NAMALWA (cell line): ENCODE measurements at places on chromosomes 7 and 10.
A peak's percentile ranks its signal among the peaks of the same experiment; 100 is the strongest.

DNA sequence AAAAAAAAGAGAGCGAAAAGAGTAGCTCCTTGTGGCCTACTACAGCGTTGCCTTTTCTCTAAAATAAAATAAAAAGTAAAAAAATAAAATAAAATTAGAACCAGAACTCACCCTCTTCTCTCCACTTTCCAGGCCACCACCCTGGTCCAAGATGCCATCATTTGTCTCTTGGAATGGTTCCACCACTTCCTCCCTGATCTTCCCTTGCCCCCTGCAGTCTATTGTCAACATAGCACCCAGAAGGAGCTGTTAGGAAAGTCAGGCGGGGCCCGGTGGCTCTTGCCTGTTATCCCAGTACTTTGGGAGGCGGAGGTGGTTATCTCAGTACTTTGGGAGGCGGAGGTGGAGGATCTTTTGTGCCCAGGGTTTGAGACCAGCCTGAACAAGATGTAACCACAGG is 7.6 kb upstream of the GRID2IP start:
- DNase-seq, result peak; percentile 59

- DNase-seq, result no peak
These were observed 240.7 kb upstream of the CCDC6 start for GRCh38 chr10:60147025-60147424.

DNA sequence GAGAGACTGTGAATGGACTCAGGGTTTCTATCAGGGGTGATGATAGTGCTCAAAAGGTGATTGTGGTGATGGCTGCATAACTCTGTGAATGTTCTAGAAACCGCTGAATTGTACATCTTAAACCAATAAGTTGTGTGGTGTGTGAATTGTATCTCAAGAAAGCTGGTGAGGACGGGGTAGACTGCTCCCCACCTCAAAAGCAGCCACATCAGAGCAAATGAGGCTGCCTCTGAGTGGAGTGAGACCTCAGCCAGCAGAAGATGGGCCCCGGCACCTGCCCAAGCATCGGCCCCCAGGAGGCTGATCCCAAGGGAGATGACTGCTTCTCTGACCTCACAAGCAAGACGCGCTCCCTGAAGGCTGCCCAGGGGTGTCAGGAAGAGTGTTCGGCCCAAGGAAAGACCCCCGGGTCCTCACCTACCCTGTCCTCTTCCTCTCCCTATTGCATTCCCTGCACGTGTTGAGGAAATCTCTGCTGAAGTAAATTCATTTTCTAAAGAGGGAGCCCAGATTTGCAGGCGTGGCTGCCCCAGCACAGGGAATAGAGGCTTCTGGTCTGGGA is 279.3 kb upstream of the SHH start:
- DNase-seq, result no peak

DNA sequence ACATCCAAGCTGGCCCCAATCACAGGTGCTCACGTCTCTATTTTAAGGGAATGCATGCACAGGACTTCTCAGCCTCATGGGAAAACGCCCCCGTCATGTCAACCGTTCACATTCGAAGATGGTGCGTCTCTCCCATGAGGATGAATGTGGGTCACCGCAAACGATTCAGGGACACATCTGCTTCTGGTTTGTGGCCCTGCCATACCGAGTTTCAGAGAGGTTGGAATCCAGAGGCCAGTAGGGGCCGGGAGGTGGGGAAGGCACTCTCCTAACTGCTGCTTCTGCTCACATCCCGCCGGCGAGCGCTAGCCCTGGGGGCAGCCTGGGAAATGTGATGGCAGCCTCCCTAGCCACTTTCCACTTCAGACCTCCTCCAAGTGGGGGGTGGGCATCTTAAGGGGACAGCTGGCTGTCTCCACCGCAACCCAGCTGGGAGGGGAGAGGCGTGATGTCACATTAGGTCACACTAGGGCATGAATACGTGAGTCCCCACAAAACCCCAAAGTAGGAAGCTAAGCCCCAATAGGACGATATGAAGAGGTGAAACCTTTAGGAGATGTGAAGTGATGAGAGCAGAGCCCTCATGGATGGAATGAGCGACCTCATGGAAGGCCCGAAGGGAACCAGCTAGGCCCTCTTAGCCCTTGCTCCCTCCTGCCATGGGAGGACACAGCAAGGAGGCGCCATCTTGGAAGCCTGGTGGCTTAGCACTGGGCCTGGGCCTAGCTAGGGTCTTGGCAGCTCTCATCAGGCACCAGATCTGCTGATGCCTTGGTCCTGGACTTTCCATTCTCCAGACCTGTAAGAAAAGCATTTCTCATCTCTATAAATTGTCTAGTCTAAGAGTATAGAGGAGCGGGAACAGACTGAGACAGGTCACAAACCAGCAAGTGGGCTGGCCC is 107.8 kb downstream of the TCERG1L start:
- no peak for DNase-seq

DNA sequence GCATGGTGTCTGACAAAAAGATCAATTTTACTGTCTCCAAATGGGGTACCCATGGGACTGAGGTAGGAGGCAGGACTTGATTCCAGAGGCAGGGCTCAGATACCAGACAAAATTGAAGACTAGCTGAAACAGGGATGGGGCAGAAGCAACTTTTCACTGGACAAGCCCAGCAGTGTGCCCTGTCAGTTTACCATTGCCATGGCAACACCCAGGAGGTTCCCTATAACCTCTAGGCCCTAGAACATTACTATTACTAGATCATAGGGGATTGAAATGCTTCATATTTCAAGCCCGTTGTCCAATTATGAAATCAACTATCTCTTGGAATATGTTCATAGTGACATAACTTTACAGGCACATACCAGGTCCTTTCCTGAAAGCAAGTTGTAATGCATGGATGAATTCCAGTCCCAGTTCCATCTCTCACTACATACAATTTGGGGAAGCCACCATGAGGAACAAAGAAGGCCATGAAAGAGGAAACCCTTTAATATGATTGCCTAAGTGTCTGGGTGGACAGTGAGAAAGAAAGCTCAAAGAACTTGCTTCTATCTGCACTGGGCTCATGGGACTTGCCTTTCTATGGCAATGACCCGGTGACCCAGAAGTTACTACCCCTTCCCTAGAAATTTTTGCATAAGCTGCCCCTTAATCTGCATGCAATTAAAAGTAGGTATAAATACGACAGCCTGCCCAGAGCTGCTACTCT is 557.9 kb downstream of the KCNMA1 start:
- DNase-seq, result no peak

- no peak for DNase-seq
These were observed 94.3 kb upstream of the SORCS3 start for GRCh38 chr10:104546756-104547155.

DNA sequence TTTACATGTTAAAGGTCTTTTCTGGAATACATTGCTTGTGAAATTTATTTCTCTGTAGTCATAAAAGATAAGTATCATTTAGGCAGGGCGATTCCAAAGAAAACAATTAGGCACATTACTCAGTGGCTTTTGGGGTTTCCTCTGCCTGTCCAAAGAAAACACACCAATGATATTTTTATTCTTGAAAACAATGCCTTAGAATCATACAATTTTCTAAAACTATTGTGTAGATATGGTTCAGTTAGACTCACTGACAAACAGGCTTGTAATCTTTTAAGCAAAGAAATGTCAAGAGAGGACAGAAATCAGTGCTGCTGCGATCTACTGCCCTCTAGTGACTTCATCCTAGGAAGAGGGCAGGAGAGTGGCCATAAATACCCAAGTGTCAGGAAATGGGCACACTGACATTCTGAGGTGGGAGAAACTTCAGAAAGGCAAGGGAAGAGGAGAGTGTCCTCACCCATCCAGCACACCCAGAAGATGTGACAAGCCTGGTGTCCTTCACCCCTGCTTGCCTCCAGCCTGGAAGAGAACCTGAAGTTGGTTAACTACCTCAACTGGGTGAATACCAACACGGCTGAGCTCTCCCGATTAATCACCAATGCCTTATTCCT is 120.5 kb downstream of the GALNT11 start:
- peak; percentile 55 for DNase-seq

DNA sequence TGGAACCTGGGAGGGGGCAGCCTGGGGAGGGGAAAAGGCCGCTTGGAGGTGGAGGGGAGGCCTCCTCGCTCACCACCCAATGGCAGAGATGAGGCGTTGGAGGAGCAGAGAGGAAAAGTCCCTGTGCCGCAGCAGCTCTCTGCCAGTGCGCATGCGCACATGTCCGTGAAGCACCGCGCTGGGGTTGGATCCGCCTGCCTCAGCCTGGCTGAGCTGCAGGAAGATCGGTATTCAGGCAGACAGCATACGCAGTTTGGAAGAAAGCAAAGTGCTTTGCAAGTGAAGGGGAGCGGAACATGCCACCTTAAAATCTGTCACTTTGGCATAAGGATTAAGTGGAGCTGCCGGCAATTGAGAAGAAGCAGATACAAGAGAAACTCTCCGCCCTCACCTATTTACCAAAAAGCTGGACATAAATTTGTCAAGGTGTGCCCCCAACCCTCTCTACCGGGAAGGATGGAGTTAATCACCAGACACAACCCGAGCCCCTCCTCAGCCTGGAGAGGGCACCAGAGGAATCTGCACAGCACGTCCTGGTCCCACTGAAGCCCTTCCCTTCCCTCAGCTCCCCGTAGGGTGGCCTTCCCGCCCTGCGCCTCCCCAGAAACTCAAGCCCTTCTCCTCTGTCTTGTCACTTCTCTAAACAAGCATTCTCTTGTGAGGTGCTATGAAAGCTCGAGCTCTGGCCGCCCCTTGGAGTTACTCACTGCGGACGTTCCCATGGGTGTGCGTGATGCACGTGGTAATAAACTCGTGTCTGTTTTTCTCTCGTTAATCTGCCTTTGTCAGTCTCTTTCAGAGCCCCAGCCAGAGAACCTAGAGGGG is 32.2 kb upstream of the TMEM72 start:
- DNase-seq, result no peak

- DNase-seq, result no peak
These were observed 57.3 kb downstream of the FAM53B start for GRCh38 chr10:124686707-124687376.

DNA sequence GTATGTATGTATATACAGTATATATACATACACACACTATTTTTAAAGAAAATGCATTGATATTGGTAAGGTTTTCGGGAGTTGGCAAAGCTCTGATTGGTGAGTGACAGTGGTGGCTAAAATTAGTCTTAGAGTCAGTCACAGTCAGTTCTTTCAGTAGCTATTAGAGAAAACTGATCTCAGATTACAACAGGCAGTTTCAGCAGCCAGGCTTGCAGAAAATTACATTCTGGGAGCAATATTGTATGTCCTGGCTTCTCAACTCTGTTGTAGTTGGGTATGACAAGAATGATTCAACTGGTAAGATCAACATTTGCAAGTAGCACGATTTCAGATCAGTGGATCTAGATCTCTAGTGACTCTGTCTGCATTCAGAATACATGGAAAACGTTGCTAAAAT is 897.9 kb upstream of the AUTS2 start:
- DNase-seq, result no peak

GRCh38 chr7:26550492-26550891 is 258.8 kb downstream of the SNX10 start:
- no peak for DNase-seq

GRCh38 chr10:84818961-84819360 is 490.6 kb downstream of the CCSER2 start:
- DNase-seq, result no peak

DNA sequence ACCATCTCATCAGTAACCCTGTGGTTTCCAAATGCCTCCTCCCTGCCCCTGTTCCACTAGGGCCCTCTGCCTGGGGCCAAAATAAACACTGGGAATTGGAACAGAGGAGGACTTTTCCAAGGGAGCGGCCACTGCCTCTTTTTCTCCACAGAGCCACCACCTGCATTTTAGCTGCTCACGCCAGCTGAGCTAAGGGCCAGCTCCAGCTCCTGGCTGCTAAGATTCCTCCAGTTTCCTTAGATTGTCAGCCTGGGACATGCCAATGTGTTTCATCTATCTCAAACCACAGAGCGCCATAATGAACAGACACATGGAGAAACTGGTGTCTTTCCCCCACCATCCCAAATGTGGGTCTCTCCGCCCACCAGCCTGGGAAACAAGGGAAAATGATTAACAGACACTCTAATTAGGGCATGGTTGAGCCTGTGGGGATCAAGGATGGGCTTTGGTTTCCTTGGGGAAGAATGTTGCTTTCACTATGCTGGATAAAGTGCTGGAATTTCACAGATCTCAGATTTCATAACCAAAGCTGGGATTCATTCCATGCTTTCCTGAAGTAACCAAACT is 52.2 kb downstream of the ASB13 start:
- DNase-seq, result no peak

DNA sequence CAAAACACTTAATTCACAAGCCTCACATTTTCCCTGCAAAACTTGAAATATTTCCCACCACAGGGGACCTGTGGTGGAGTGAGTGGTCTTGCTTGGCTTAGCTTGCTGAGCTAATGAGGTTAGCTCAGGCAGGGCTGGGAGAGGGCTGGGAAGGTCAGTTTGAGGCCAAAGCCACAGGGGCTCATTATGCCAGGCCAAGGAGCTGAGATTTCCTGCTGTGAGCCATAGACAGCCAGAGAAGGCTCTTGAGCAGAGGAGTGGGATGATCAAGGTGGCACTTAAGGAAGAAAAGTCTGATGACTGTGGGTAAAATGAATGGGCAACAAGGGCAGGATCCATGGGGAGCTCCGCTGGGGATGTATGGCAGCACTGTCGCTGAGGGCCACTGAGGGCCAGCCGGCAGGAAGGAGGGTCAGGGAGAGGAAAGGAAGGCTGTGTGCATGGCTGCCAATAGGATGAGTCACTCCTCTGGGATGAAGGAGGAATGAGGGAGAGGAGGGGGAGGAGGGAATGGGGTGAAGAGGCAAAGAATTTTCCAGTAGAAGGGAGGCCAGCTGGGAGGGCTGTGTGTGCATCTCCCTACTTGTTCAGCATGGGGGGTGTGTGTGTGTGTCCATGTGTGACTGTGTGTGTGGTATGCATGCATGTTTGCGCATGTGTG is 18.7 kb upstream of the ZNF488 start:
- no peak for DNase-seq

DNA sequence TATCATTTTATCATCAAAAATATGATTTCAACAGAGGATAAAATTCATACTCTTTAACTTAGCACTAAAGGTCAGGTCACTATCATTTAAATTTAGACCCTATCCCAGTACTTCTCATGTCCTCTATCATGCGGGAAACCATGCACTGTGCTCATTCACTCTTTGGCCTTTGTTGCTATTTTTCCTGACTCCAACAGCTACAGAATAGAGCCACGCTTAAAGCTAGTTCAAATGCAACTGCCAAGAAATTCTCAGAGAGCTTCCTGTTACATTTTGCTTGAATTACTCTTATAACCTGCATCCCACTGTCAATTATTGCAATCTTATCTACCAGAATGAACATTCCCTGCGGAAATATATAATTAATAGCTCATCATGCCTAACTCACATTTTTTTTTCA is 58.3 kb downstream of the SEMA3A start:
- DNase-seq, result no peak
